Naive thymus-derived CD4-positive, alpha-beta T cell (primary cell): ENCODE measurements at places on chromosomes 16 and 17. TPM values are rescaled to one million over a fixed set of nuclear protein-coding genes. Genes with fewer than 3 reads are reported as not detected.

Gene SLFN5
- total RNA-seq: 80.0 TPM

GRCh38 chr16:53211253-53211652, 156.5 kb downstream of the CHD9 start:
- no peak overlapping the region for H3K27ac ChIP-seq
- H3K4me3 ChIP-seq: no peak overlapping the region
- no peaks in the 10 kb centered on the region for H3K36me3 ChIP-seq
- DNase-seq: no peak

- H3K36me3 ChIP-seq: no peaks in the 10 kb centered on the region
- no peak for DNase-seq
- H3K27me3 ChIP-seq: no peaks in the 10 kb centered on the region
- H3K27ac ChIP-seq: no peak overlapping the region
- no peak overlapping the region for H3K4me3 ChIP-seq
- H3K4me1 ChIP-seq: no peaks in the 10 kb centered on the region
These were observed 91.0 kb downstream of the RTN4RL1 start for GRCh38 chr17:1933875-1934715.

DNA sequence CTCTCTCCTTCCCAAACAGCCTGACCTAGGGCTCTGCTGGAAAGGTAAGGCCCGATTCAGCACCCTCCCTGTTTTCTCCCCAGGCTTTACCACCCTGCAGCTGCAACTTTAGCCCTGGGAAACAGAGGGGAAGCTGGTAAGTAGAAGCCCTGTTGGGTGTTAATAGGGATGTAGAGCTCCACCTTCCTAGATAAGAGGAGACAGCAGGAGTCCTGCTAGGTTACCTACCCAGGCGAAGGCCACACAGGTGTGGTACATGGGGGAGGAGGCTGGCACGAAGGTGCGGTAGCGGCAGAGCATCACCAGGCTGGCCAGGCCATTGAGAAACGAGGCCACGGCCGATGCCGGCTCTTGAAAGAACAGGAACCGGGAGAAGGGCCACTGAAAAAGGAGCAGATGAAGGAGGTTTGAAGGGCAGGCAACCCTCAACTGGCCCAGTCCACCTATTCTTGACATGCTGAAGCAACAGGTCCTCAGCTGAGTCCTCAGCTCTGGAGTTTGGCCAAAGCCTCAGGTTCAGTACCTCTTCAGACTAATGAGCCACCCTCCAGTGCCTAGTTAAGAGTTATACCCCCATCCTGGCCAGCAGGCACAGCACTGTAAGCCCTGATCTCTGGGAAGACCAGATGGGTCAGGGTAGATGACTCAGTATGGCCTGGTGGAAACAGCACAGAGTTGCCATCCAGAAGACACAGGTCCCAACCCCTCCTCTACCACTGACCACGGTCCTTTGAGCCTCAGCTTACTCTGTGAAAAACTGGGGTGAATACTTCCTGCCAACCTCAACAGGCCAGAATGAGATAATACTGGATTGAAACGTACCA, 3.3 kb downstream of the PGAP3 start:
- H3K36me3 ChIP-seq: no peaks in the 10 kb centered on the region
- DNase-seq: no peak
- no peak overlapping the region for H3K4me3 ChIP-seq
- H3K4me1 ChIP-seq: peaks cover 28% of the 10 kb centered on the region
- no peak overlapping the region for H3K27ac ChIP-seq
- no peaks in the 10 kb centered on the region for H3K27me3 ChIP-seq

Gene METTL2A
- total RNA-seq: 15.2 TPM

- DNase-seq: no peak
- H3K4me3 ChIP-seq: no peak overlapping the region
These were observed 6.3 kb upstream of the CD7 start for GRCh38 chr17:82323514-82324234.

Gene MYLK3
- not detected for total RNA-seq

DNA sequence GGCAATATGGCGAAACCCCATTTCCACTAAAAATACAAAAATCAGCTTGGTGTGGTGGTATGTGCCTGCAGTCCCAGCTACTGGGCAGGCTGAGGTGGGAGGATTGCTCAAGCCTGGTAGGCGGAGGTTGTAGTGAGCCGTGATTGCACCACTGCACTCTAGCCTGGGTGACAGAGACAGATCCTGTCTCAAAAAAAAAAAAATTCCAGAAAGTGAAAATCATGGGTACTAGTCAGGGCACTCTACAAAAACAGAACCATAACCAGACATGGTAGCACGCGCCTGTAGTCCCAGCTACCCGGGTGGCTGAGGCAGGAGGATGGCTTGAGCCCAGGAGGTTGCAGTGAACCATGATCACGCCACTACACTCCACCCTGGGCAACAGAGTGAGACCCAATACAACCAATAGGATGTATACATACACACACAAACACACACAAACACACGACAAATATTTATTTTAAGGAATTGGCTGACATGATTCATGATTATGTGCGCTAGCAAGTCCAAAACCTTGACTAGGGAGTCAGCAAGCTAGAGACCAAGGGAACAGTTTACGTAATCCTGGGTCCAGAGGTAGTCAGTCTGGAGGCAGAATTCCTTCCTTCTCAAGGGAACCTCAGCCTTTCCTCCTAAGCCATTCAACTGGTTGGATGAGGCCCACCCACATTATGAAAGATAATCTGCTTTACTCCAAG, 11.6 kb upstream of the GP1BA start:
- DNase-seq: no peak
- H3K4me1 ChIP-seq: no peaks in the 10 kb centered on the region

Gene CLEC18B
- 0.49 TPM for total RNA-seq

Gene LITAFD
- not detected for total RNA-seq

DNA sequence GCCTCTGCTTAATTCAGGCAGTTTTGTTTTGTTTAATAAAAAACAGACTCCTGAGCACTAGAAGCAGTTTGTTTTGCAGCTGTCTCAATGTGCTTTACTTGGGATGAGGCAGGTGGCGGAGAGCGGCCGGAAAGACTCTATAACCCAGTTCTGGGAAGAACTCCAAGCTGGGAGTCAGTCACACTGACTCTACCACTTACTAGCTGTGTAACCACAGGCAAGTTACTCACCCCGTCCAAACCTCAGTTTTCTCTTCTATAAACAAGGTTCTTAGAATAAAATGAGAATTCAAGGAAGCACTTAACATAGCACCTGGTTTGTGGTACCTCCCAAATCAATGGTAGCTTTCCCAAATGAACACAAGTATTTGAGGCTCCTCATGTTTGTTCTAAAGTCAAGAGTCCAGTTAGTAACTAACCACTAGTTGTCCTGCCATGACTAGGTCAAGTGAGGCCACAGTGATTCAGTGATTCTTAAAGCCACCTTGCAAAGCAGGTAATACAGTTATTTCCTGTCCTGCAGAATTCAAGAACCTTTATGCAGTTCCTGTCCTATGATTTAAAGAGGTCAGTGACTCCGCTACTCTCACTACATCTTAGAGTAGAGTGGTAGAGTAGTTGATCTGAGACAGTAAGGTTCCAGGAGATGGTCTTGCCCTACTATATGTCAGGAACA, 2.7 kb downstream of the TXNDC17 start:
- H3K27ac ChIP-seq: no peak overlapping the region
- DNase-seq: no peak
- H3K4me3 ChIP-seq: no peak overlapping the region
- no peaks in the 10 kb centered on the region for H3K27me3 ChIP-seq
- H3K36me3 ChIP-seq: peaks cover 12% of the 10 kb centered on the region

DNA sequence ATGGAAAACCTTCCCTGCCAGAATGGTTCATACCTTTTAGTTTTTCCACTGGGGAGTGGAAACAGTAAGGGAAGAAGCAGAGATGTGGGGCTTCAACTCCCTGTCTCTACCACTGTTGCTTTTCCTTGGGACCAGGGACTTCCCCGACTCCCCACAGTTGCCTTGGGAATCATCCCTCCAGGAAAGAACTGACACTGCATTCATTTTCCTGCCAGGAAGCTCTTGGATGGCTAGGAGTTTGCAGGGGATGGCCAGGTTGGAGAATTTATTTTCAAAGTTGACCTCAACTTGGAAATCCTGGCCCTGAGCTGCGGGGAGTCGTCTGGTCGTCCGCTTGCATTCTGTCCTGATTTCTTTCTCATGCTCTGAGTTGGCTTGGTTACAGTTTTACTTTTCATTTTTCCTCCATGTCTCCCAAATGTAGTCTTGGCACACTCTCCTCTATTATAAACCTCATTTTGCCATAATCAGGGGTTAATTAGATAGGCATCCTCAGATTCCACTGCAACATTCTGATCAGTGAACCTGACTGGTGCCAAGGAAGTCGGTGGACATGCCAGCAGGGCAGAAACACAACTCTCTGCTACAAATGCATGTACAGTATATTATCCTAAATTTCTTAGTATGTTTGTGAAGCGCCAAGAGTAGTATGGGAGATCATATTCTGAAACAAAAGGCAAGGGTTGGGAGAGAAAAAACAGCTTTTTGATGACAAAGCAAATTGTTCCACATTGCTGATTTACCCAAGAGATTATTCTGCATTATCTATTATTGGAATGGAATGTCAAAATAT, 220.5 kb upstream of the XYLT1 start:
- H3K36me3 ChIP-seq: no peaks in the 10 kb centered on the region
- no peak overlapping the region for H3K27ac ChIP-seq
- no peaks in the 10 kb centered on the region for H3K27me3 ChIP-seq
- no peaks in the 10 kb centered on the region for H3K4me1 ChIP-seq
- no peak overlapping the region for H3K4me3 ChIP-seq
